ENCODE measurements at places on chromosomes 11 and 22. TPM values are rescaled to one million over a fixed set of nuclear protein-coding genes. Genes with fewer than 3 reads are reported as not detected.

TRIM21 gene
- total RNA-seq: 10.3 TPM

DNA sequence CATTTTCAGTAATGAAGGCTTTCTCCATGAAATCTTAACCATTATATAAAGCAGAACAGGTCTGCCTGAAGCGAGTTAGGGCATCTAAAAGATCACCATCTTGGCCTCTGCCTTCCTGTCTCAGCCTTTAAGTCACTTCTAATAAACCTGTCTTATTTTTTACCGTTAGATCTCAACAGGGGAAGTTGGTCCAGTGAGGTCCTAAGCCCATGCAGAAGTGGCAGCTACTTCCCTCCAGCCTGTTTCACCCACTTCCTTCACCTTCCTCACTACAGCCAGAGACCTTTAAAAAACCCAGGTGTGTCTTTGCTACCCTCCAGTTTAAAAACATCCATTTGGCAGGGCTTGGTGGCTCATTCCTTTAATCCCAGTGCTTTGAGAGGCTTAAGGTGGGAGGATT, 14.1 kb upstream of the LIPT2 start:
- no peak for DNase-seq

CAVIN3 gene
- total RNA-seq: 120 TPM

DNA sequence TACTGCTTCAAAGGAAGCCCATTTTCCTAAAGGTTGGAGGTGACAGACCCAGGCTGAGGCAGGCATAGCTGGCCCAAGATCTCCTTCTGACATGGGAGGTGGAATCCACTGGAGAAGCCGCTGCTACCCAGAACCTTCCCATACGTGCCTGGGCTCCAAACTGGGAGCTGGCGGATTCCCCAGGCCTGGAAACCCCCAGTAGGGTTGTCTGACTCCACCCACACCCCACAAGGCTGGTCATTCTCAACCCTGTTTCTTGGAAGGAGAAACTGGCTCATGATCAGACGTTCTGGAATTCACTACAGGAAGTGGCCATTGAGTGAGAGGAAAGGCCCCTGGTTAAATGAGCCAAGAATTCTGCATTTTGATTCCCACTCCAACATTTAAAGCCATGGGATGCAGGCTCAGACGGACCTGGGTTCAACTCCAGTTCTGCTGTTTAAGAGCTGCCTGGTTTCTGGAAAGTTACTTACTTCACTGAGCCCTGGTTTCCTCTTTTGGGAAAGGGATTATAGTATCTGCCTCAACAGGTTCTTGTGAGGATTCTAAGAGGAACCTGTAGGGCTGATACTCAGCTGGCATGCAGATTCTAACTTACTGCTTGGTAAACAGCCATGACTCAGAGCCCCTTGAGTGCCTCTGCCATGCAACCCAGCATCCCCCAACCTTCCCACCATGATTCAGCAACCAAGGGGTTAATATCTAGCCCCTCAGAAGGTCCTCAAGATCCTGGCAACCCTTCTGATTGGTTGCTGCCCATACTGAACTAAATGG, 19.4 kb upstream of the TSKU start:
- DNase-seq: peak; percentile 43

GRCh38 chr11:57762235-57762861, 746 bp downstream of the CTNND1 start:
- no peak for DNase-seq

TBX1 gene
- total RNA-seq: 20.8 TPM

DNA sequence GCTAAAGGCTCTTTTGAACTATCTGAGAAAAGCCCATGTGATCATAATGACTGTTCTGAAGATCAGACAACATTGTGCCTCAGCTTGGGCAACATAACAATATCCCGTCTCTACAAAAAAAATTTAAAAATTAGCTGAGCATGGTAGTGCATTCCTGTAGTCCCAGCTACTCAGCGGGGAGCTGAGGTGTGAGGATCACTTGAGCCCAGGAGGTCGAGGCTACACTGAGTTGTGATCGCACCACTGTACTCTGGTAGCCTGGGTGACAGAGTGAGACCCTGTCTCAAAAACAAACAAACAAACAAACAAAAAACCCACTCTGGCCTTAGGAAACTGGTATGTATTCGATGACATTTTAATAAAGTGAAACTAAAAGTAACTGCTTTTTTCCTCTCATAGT, 1526.8 kb upstream of the TENM4 start:
- no peak for DNase-seq

- DNase-seq: no peak
These were observed 130.8 kb downstream of the HIPK3 start for GRCh38 chr11:33387996-33388395.

GRCh38 chr11:100624346-100624745, 62.7 kb upstream of the ARHGAP42 start:
- no peak for DNase-seq

GRCh38 chr11:121873766-121874165, 242.2 kb downstream of the BLID start:
- no peak for DNase-seq

- no peak for DNase-seq
These were observed 67.9 kb downstream of the YAP1 start for GRCh38 chr11:102177974-102178631.

CRYBA4 gene
- total RNA-seq: not detected

MS4A4A gene
- not detected for total RNA-seq

- no peak for DNase-seq
These were observed 36.9 kb upstream of the POLA2 start for GRCh38 chr11:65224930-65225278.

UCP2 gene
- total RNA-seq: 47.2 TPM

DNA sequence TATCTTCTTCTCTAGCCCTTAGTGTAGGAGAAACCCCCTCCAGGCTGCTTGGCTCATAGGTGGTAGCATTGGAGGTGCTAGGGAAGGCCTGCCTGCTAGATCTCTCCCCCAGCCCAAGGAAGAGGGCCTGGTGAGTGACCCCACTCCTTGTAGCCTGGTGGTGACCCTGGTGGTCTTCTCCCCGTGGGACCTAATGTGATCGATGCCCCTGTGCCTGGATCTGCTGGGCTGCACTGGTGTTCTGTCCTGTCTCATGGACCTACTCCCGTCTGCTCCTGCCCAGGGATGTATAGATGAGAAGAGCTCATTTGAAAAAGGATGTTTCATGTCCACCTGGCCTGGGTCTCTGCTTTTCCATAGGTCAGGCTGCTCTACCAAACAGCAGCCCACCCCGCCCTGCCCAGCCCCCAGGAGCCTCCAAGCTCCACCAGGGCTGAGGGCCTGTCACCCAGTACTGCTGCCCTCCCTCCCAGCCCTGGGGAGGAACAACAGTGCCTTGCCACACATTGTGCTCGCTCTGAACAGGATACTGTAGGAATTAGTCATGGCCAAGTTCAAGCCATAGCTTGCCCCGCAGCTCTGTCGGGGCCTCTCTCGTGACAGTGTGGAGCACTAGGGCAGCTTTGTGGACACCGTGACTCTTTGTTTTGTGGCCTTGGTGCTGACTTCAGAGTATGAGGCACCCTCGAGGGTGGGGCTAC, 19.7 kb downstream of the SLC37A2 start:
- peak; percentile 43 for DNase-seq

DNA sequence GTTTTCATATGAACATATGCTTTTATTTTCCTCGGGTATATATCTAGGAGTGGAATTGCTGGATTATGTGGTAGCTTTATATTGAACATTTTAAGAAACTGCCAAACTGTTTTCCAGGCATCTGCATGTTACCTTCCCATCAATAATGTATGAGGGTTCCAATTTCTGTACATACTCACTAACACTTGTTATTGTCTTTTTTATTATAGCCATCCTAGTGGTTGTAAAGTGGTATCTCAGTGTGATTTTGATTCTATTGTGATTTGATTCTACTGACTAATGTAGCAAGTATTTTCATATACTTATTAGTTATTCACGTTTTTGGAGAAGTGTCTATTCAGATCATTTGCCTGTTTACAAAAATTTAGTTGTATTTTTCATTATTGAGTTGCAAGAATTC, 2.0 kb downstream of the ANO5 start:
- DNase-seq: no peak

CDC45 gene
- 13.3 TPM for total RNA-seq
